Activated naive CD4-positive, alpha-beta T cell treated with anti-CD3 and anti-CD28 coated beads for 36 hours (primary cell): ENCODE measurements at places on chromosomes 16 and 17.

DNA sequence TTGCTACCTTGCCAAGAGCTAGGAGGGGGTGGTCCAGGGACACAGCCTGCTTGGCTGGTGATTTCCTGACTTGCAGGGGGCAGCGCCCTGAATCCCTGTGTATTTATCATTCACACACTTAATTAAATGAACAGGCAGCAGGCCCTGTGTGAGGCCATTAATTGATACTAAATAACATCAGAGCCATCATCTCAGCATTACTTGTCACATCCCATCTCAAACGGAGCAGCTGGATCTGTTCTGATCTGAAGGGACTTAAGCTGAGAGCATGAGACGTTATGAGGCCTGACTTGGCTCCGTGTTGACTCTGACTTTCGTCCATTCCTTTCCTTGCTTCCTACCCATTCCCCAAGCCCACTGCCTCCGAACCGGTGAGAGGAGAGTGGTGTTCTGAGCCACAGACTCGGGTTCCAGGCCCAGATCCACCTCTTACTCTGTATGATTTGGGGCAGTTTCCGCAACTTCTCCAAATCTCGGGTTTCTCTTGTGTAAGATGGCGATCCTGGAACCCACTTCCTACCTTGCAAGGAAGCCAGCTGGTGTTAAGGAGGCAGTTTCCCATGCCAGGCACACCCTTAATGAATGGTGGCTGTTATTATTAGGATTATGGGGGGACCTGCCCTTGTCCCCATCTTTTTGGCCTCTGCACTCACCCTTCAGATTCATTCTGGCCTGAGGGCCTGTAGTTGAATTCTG, 33.8 kb downstream of the CACNA1G start:
- no peaks in the 10 kb centered on the region for H3K36me3 ChIP-seq
- H3K4me3 ChIP-seq: no peak overlapping the region
- H3K4me1 ChIP-seq: no peaks in the 10 kb centered on the region
- H3K27me3 ChIP-seq: no peaks in the 10 kb centered on the region
- no peak for DNase-seq

DNA sequence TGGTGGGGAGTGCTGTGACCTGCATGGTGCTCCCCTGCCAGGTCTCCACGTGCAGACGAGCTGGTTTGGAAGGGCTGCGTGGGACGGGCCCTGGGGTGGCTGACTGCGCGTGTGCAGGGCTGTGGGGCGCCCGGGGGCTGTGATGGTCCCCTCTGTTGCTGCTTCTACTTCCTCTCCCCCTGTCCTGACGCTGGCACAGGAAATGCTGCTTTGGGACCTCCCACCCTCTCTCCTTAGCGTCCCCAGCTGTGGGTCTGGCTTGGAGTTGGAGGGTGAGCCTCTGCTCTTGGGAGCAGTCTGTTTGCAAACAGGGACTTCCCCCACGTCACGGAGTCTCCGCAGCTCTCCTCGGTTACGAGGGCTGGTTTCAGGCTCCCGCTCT, 35.2 kb downstream of the TSC2 start:
- H3K27ac ChIP-seq: no peak overlapping the region
- no peaks in the 10 kb centered on the region for H3K27me3 ChIP-seq
- no peaks in the 10 kb centered on the region for H3K36me3 ChIP-seq
- no peak overlapping the region for H3K4me3 ChIP-seq
- DNase-seq: no peak
- no peaks in the 10 kb centered on the region for H3K4me1 ChIP-seq

- DNase-seq: no peak
- H3K27me3 ChIP-seq: peaks cover 17% of the 10 kb centered on the region
- H3K36me3 ChIP-seq: no peaks in the 10 kb centered on the region
- H3K4me3 ChIP-seq: no peak overlapping the region
- H3K27ac ChIP-seq: no peak overlapping the region
Measured at GRCh38 chr17:63500543-63501390, 22.4 kb upstream of the KCNH6 start.

GRCh38 chr17:57016764-57017116, 38.8 kb downstream of the SCPEP1 start:
- no peak overlapping the region for H3K4me3 ChIP-seq
- H3K27ac ChIP-seq: no peak overlapping the region
- DNase-seq: no peak
- peaks cover 5% of the 10 kb centered on the region for H3K27me3 ChIP-seq
- no peaks in the 10 kb centered on the region for H3K36me3 ChIP-seq

GRCh38 chr17:38427160-38427949, 909 bp upstream of the ARHGAP23 start:
- H3K27me3 ChIP-seq: peaks cover 24% of the 10 kb centered on the region
- no peaks in the 10 kb centered on the region for H3K36me3 ChIP-seq
- no peak for DNase-seq
- H3K4me1 ChIP-seq: peaks cover 6% of the 10 kb centered on the region
- peak overlapping the region; percentile 63 for H3K4me3 ChIP-seq
- no peak overlapping the region for H3K27ac ChIP-seq

- H3K36me3 ChIP-seq: no peaks in the 10 kb centered on the region
- H3K27ac ChIP-seq: no peak within 1 kb of the TSS
- no peak for DNase-seq
- peaks cover 28% of the 10 kb centered on the region for H3K27me3 ChIP-seq
- peaks cover 2% of the 10 kb centered on the region for H3K4me1 ChIP-seq
- H3K4me3 ChIP-seq: no peak within 1 kb of the TSS
Measured at GRCh38 chr16:66366433-66367299, at the start of gene CDH5. TSS of gene CDH5 (plus strand) at chr16:66366691. CDS start at chr16:66379338, 12,647 bp downstream.

- peaks cover 4% of the 10 kb centered on the region for H3K4me1 ChIP-seq
- H3K36me3 ChIP-seq: no peaks in the 10 kb centered on the region
- no peak overlapping the region for H3K27ac ChIP-seq
- H3K4me3 ChIP-seq: no peak overlapping the region
Measured at GRCh38 chr16:85491798-85492294, 121.3 kb upstream of the GSE1 start.

GRCh38 chr16:78310990-78311561, 211.6 kb downstream of the WWOX start:
- no peaks in the 10 kb centered on the region for H3K27me3 ChIP-seq
- no peak overlapping the region for H3K27ac ChIP-seq
- no peak overlapping the region for H3K4me3 ChIP-seq
- peaks cover 5% of the 10 kb centered on the region for H3K4me1 ChIP-seq

DNA sequence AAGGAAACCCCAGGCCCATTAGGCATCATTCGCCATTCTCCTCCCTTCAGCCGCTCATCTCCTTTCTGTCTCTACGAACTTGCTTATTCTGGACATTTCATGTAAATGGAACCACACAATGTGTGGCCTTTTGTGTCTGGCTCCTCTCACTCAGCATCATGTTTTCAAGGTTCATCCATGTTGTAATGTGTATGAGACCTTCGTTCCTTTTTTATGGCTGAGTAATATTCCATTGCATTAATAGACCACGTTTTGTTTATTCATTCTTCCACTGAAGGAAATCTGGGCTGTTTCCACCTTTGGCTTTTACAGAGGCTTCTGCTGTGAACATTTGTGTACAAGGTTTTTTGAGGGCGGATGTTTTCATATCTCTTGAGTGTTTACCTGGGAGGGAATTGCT, 3.2 kb downstream of the CRISPLD2 start:
- H3K4me3 ChIP-seq: no peak overlapping the region
- peaks cover 13% of the 10 kb centered on the region for H3K4me1 ChIP-seq
- DNase-seq: no peak
- no peaks in the 10 kb centered on the region for H3K36me3 ChIP-seq
- H3K27ac ChIP-seq: no peak overlapping the region
- H3K27me3 ChIP-seq: peaks cover 5% of the 10 kb centered on the region

DNA sequence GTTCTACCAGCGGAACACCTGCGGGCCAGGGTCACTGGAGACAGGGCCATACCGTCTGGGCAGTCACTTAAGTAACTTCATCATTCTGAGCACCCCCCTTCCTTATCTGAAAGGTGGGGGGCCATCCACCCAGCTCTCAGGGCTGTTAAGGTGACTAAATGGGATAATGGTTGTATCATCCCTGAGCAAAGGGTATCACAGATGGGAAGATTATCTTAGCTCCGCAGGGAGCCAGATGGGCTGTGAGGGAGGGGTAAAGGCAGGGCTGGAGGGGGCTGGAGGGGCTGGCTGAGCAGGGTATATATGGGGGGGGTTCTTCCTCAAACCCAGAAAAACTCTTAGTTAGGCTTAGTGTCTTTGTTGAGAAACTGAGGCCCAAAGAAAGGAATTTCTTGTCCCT, 2.9 kb upstream of the CACNA1G start:
- no peak for DNase-seq
- no peaks in the 10 kb centered on the region for H3K36me3 ChIP-seq
- peaks cover 28% of the 10 kb centered on the region for H3K27me3 ChIP-seq
- peaks cover 23% of the 10 kb centered on the region for H3K4me1 ChIP-seq

DNA sequence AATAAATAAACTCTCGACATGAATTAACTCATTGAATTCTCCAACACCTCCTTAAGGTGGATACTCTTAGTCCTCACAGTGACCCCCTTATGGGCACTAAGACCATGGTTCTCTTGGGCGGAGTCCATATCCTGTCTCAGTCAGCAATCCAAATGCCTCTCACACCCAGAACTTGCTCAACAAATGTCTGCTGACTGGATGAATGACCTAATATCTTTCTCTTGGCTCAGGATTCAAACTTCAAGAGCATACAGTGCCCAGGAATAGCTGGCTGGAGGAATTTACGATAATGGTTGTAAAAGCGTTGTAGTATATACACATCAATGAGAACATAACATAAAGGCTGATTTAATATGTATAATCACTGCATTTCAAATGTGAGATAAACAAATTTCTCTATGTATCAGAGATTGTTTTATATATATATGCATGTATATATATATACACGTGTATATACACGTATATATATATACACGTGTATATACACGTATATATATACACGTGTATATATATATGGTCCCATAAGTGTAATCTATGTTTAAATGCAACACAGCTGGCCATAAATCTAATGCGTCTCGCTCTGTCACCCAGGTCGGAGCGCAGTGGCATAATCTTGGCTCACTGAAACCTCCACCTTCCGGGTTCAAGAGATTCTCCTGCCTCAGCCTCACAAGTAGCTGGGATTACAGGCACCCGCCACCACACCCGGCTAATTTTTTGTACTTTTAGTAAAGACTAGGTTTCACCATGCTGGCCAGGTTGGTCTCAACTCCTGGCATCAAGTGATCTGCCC, 6.5 kb upstream of the UBB start:
- H3K36me3 ChIP-seq: no peaks in the 10 kb centered on the region
- no peak overlapping the region for H3K27ac ChIP-seq
- DNase-seq: no peak
- no peaks in the 10 kb centered on the region for H3K27me3 ChIP-seq

GRCh38 chr16:31810863-31811262, 62.7 kb upstream of the ZNF267 start:
- DNase-seq: no peak
- no peaks in the 10 kb centered on the region for H3K36me3 ChIP-seq
- H3K4me1 ChIP-seq: no peaks in the 10 kb centered on the region
- H3K27ac ChIP-seq: no peak overlapping the region
- H3K4me3 ChIP-seq: no peak overlapping the region
- H3K27me3 ChIP-seq: peaks cover 9% of the 10 kb centered on the region

- no peaks in the 10 kb centered on the region for H3K27me3 ChIP-seq
- H3K4me1 ChIP-seq: peaks cover 9% of the 10 kb centered on the region
- no peaks in the 10 kb centered on the region for H3K36me3 ChIP-seq
- no peak overlapping the region for H3K4me3 ChIP-seq
Measured at GRCh38 chr16:85607321-85607765, 5.8 kb upstream of the GSE1 start.

GRCh38 chr17:9356488-9356911, 219.1 kb downstream of the STX8 start:
- H3K27me3 ChIP-seq: no peaks in the 10 kb centered on the region
- no peak overlapping the region for H3K4me3 ChIP-seq
- no peak for DNase-seq
- H3K36me3 ChIP-seq: peaks cover 3% of the 10 kb centered on the region

DNA sequence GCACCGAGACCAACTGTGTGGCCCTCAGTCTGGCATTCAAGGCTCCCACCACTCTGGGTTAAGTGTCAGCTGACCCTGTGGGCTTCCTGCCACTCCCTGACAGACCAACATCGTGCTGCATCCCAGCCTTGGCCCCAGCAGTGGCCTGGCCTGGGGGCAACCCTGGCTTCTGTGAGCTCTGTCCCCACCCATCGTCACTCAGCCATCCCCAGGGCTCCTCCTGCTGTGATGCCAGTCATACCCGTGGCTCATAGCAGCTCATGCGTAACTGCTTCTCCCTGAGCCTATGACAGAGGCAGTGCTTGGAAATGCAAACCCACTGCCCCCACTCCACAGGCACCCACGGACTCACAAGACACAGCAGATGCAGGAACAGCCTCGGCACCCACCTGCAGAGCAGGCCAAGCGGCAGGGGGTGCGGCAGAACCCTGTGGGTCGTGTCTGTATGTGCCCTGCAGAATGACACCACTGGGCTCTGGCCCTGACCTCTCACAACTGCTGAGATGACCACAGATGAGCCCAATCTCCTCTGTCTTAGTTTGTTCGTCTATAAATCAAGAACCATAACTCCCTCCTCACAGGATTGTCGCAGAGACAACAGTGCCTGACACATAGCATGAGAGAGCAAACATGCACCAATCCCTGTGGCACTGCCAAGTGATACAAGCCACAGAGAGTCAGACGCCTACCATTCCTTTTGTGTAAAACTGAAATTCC, 26.6 kb downstream of the PIEZO1 start:
- no peaks in the 10 kb centered on the region for H3K27me3 ChIP-seq
- no peak for DNase-seq
- H3K4me1 ChIP-seq: peaks cover 11% of the 10 kb centered on the region
- H3K27ac ChIP-seq: no peak overlapping the region

DNA sequence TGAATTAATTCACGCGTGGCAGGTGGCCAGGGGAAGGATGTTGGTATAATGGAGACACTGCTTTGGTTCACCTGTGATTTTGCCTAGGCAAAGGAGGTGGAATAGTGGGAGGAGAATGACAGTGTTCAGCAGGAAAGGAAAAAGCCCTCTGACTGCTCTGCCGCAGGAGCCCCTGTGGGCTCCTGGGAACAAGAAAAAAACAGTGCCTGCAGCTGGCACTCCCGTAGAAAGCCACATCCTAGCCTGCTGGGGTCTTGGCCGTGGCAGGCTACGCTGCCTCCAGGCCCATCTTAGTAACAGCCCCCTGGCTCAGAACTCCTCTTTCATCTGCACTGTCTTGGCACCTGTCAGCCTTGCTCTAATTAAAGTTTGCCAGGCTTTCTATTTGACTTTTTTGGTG, 20.6 kb downstream of the ADORA2B start:
- H3K27me3 ChIP-seq: peaks cover 23% of the 10 kb centered on the region
- no peak for DNase-seq
- H3K27ac ChIP-seq: no peak overlapping the region
- H3K4me3 ChIP-seq: no peak overlapping the region

GRCh38 chr16:73163238-73163815, 115.4 kb upstream of the ZFHX3 start:
- no peak overlapping the region for H3K4me3 ChIP-seq
- no peaks in the 10 kb centered on the region for H3K36me3 ChIP-seq
- no peak overlapping the region for H3K27ac ChIP-seq
- peaks cover 9% of the 10 kb centered on the region for H3K4me1 ChIP-seq
- no peaks in the 10 kb centered on the region for H3K27me3 ChIP-seq
- no peak for DNase-seq

DNA sequence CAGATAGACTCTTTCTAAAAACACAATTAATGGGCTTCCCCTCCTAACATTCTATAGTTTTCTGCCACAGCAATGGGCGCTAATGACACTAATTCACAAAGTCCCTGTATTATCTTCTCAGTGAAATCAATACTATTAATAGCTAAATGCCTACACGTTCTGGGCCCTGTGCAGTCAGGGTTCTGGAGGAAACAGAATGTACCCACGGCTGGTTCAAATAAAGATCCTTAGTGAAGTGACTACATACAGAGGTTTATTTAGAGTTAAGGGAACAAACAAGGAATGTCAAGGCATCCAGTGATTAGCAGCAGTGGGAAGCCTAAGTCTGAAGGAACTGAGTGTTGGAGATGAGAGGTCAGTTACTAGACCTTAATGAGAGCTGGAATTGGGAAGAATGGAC, 43.5 kb upstream of the MTMR4 start:
- no peak overlapping the region for H3K4me3 ChIP-seq
- H3K36me3 ChIP-seq: no peaks in the 10 kb centered on the region
- no peaks in the 10 kb centered on the region for H3K27me3 ChIP-seq
- no peak for DNase-seq
- no peak overlapping the region for H3K27ac ChIP-seq
- H3K4me1 ChIP-seq: peaks cover 6% of the 10 kb centered on the region
